ENCODE measurements at places on chromosomes 12 and 14.

DNA sequence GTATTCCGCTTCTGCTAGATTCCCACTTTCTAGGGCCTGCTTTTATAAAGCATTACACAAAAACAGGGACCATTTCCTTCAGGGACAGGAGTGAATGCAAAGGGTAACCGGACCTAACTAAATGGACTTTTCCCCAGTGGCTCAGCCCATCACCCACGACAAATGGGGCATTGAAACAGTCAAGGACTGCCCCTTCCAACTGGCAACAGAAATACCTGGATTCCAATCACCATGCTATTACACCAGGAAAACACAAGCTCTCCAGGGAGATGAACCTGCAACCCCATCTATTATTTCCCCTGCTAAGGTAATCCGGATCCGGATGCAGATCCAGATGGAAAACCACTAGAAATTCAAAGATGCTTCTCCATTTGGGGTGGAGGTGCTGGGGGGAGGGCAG, 1.0 kb downstream of the MPHOSPH9 start:
- no peak for DNase-seq

- peak; percentile 77 for DNase-seq
These were observed 40.5 kb downstream of the SLC2A14 start for GRCh38 chr12:7832059-7832696.

GRCh38 chr12:50132505-50133135, 20.6 kb downstream of the COX14 start:
- no peak for DNase-seq

GRCh38 chr12:108630481-108631207, 3.0 kb downstream of the SELPLG start:
- no peak for DNase-seq

DNA sequence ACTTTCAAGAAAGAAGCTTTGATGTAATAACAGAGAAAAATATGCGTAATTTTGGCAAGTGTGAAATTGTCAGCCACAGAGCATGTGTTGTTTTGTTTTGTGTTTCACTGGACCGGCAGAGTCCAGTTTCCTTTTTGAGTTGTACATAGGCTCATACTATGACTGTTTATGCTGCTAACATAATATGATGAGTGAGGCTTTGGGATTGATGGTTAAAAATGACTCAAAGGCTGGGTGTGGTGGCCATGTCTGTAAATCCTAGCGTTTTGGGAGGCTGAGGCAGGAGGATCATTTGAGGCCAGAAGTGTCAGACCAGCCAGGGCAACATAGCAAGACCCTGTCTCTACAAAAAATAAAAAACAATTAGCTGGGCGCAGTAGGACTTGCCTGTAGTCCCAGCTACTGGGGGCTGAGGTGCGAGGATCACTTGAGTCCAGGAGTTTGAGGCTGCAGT, 487.9 kb downstream of the PCNX1 start:
- DNase-seq: no peak

All from suppressor macrophage (primary cell).